ENCODE measurements at places on chromosomes 13 and 19.

DNA sequence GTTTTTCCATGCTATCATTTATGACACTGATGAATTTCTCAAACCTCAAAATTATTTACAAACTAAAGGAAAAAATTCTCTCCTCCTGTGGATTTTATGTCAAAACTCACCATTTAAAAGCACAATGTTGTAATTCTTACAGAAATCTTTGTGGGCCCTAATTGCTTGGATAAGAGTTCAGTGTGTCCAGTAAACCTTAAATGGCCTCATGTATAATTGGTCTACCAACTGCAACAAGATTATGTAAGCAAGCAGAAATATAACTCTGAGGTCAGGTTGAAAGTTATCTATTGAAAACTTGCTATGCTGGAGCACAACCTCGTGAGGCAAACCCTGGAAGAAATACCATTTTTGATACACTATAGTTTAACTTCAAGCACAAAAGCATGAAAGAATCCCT lies 22.0 kb downstream of the VWA8 start:
- no peak for DNase-seq

DNA sequence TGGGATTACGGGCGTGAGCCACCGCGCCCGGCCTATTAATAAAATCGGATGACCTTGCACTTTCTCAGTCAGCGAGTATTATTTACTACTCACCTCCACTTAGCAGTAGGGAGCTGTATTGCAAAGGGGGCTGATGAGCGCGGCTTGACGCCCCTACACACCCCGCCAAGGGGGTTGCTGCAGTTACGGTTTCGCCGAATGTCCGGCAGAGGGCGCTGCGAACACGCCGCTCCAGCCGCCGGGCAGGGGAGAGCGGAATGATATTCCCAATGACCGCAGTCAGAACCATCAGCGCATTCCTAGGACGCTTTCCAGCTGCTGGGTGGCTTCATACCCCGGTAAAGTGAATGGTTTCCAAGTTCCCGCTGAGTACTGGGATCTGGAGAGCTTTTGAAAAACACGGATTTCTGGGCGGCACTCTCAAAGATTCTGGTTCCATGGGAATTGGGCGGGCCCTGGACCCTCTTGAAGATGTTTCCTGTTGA lies 30.0 kb upstream of the TPT1 start:
- DNase-seq, result peak; percentile 51

DNA sequence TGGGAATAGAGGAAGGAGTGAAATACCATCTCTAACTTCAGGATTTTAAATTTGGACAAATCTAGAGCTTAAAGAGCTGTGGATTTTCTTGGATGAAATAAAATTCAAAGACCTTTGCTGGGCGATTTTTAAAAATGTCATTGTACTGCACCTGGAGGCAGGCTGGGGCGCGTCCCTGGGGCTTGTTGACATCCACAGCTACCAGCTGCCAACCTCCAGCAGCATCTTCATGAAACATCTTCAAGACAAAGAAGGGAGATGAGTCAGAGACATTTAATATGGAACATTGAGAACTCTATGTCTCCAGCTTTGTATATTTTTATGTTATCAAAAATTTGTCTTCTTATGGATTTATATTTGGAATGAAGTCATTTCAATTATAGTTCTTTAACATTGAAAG lies 132.5 kb downstream of the NALCN start:
- no peak for DNase-seq

GRCh38 chr19:18229915-18230314 lies 3.7 kb upstream of the PDE4C start:
- no peak for DNase-seq

GRCh38 chr19:3771000-3771905 lies 775 bp downstream of the RAX2 start:
- DNase-seq, result no peak

DNA sequence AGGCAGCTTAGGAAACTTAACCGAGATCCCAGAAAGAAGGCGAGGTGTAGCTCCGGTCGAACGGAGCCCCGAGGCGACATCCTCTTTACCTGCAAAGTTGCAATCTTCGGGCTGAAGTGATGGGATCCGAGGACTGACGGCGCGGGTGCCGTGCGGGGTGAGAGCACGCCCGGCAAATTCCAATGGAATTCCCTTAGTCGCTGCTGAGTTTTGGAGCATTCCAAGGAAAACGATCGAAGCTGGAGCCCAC lies 141 bp downstream of the TRPC4 start:
- no peak for DNase-seq

DNA sequence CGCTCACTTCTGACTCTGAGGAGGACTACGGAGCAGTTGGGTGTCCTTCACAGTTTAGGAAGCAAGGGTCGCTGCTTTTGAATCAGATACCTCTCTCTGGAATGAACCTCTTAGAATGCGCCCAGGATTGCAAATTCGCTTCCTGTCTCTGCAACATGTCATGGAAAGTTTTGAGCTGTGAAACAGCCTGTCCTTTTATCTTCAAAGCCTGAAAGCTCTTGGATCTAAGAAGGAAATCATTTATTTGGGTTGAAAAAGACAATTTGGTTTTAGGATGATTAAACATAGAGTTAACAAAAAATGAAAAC lies 134.1 kb downstream of the KATNAL1 start:
- DNase-seq, result no peak
